ENCODE measurements at places on chromosomes 4 and X.

GRCh38 chrX:112889400-112889799 lies 48.8 kb upstream of the AMOT start:
- no peak for DNase-seq

- no peak for DNase-seq
Measured at GRCh38 chr4:109879081-109879480, 31.2 kb downstream of the LRIT3 start.

DNA sequence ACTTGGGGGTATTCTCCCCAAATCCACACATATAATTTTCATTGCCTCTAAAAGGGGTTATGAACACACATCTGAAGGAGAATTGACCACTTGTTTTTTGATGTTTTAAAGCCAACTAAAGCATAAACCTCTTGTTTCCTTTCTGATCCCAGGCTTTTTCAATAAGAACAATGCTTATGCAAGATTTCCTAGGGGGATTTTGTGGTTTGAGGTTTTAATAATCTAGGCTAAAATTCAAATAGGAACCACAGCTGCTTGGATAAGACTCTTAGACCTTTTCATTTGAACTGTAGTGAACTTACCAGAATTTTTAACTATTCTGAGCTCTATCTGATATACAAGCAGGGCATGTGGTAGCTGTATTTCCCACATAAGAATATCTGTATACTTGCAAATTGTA lies 651.1 kb downstream of the ANKRD50 start:
- DNase-seq: no peak

- no peak for DNase-seq
Measured at GRCh38 chr4:155819066-155819465, 47.0 kb downstream of the ASIC5 start.

GRCh38 chr4:186216465-186217024 lies 10.8 kb upstream of the KLKB1 start:
- DNase-seq: no peak

All from activated CD4-positive, alpha-beta T cell treated with anti-CD3 and anti-CD28 coated beads, Interleukin-2, amount 50 U/mL, for 1 hour (primary cell).